ENCODE measurements at places on chromosomes 11 and 22.

- DNase-seq: no peak
Observed at GRCh38 chr11:65489035-65489705, 9.7 kb upstream of the MALAT1 start.

- DNase-seq: no peak
Observed at GRCh38 chr11:9753021-9753420, 89.1 kb downstream of the SWAP70 start.

GRCh38 chr22:19361501-19362103 lies 69.9 kb downstream of the HIRA start:
- DNase-seq: no peak

- DNase-seq: no peak
Observed at GRCh38 chr11:93236741-93237675, 39.2 kb upstream of the SLC36A4 start.

DNA sequence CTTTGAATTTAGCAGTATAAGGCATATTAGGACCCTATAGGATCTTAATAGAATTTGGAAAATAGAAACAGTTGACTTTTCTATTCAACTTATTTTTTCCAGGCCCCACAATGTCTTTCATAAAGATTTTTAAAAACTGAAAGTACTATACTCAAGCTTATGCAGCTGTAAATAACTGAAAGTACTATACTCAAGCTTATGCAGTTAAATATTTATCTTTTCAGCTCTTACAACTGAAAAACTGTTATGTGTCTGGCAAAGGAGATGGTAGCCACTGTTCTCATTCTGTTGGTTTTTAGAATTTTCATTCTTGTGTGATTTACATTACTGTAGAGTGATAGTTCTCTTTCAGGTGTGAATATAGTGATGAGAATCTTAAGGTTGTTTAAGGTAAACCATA lies 16.5 kb downstream of the HIPK3 start:
- no peak for DNase-seq

DNA sequence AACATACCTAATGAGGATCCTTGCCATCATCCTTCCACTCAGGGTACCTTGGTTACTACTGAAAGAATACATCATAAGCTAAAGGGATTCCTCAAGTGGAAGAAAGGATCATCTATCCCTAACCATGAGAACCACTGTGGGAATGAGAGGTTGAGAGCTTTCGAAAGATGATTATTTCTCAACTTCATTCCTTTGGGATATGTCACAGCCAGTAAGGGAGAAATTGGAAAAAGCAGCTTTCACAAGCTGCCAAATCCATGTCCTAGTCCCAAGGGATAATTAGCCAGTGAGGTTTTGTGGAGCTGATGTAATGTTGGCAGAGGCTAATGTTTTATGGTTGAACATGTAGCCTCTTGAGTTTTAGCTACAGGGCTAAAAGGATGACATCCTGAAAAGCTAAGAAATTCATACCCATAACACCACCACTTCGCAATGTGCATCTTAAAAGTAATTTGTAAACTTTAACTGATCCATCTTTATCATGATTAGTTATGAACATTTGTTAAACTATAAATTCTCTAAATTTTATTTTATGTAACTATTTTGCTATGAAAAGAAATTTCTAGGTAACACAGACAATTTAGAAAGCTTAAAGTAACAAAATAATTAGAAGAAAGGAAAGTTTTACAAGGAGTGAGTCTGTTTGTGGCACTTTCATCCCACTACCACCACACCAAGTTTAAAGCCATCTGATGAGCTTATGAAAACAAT lies 123.9 kb downstream of the MRTFA start:
- DNase-seq: no peak

DNA sequence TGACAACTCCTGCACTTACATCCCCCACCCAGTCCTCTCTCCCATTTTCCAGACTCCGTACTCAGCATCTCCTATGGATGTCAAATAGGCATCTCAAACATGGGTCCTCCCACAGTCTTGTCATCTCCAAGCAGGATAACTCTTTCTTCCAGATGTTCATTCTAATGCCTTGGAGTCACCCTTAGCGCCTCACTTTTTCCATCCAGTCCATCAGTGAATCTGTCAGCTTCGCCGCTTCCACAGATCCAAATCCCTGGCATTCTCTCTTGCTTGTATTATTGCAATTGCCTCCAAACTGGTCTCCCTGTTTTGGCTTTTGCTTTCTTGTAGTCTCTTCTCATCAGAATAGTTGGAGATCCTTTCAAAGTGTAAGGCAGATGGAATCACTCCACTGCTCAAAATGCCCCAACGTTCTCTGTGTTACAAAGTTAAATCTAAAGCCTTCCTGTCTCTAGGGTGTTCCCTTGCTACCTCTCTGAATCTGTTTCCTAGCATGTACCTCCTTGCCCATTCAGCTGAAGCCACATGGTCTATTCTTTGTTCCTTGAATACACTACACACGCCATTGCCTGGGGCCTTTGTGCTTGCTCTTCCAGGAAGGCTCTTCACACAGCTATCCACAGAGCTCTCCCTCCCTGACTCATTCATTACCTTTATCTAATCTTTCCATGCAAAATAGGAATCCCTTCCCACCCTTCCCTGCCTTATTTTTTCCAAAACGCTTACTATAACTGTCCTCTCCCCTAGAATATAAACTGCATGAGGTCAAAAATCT lies 64.8 kb downstream of the UBASH3B start:
- DNase-seq: no peak

DNA sequence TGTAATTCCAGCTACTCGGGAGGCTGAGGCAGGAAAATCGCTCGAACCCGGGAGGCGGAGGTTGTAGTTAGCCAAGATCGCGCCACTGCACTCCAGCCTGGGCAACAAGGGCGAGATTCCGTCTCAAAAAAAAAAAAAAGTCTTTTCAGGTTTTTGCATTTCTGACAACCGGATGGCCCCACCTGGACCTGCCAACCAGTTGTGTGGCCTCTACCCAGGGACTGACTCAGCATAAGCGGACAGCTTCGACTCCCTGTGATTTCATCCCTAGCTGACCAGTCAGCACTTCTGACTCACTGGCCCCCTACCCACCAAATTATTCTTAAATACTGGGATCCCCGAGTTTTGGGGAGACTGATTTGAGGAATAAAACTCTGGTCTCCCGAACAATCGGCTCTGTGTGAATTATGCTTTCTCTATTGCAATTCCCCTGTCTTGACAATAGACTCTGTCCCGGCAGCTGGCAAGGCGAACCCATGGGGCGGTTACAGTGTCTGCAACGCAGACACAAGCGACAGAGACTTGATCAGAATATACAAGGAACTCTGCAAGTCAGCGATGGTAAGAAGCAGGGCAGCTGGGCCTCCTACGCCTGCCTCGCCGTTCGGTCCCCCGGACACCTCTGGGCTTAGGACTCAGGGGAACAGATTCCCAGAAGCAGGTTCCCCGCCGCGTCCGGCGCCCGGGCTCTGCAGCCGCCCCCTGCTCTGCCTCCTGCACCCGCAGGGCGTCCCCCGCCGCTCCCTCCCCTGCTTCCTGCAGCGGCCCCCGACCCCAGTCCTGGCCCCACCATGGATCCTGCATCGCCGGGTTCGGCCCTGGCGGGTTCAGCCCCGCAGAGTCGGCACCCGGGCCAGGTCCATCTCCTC lies 741 bp upstream of the TALDO1 start:
- DNase-seq: no peak

DNA sequence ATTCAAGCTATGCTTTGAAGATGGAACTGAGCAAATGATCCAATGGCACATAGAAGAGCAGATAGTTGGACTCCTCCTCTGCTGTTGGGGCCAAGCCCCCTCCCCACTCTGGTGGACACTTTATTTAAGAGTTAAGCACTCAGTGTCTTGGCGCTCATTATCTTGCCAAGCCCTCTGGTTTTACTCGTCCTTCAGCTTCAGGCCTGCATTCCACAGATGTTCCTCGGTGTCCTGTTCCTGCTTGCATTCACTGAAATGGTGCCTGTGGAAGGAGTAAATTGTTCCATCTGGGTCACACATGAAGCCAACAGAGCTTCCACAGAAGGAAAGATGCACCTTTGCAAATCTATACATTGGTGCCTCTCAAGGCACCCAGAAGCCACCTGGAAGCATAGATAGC lies 26.1 kb downstream of the MAML2 start:
- no peak for DNase-seq

GRCh38 chr11:78535027-78535426 lies 39.6 kb downstream of the NARS2 start:
- DNase-seq: no peak

GRCh38 chr11:118882491-118882890 lies 1.2 kb upstream of the CXCR5 start:
- DNase-seq: no peak

DNA sequence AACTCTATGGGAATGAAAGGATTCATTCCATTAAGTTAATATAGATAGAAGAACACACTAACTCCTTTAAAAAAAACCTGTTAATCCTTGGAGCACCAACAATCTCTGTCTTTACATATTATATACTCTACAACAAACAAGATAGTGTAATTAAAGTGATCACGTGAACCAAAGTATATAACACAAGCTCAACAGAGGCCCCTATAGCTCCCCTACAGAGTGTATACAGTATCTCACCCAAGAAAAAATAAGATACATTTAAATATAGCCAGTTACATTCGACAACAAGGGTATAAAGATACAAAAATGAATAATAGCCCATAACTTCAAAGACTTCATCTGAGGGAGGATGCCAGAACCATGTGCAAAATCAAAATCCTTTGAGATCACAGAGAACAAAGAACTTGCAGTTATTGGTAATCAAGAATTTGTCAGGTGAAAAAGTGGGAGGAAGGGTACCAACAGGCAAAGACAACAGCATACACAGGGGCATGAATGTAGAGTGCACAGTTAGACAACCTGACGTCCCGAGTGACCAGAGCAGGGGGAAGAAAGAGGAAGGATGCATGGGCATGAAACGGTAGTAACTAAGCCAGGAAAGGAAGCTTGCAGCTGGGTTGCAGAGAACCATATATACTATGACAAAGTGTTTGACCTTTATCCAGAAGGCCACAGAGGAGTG lies 4.7 kb downstream of the FCHSD2 start:
- no peak for DNase-seq

- no peak for DNase-seq
Observed at GRCh38 chr11:67429722-67430121, 1.4 kb downstream of the RPS6KB2 start.

DNA sequence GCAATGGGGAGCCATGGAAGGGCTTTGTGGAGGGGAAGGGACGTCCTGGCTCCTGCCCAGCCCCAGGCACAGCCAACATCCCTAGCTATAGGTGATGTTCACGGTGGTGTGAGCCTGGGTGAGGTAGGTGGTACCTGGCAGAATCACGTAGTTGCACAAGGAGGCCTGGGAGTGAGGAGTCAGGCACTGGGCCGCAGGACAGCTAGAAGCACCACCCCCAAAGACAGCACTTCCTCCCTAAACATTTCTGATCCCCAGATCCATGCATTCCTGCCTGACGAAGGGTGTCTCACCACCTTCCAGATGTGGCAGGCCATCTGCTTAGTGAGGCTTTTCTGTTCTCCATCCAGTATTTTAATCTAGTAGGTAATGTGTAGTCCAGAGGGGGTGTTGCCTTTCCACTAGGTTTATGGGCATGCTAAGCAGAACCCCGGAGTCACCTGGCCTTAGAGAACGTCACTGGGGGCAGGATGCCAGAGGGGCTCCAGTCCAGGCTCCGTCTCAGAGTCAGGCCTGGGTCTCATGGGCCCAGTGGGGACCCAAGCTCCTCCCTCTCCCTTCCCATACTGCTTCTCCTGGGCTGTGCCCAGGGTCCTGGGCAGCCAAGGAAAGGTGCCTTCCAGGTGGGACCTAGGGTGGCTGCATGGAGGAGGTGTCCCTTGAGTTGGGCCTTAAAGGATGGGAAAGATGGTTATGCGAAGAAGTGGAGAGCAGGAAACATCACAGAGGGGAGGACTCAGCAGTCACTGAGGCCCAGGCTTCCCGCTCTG lies 56.2 kb downstream of the OTOG start:
- DNase-seq: no peak

DNA sequence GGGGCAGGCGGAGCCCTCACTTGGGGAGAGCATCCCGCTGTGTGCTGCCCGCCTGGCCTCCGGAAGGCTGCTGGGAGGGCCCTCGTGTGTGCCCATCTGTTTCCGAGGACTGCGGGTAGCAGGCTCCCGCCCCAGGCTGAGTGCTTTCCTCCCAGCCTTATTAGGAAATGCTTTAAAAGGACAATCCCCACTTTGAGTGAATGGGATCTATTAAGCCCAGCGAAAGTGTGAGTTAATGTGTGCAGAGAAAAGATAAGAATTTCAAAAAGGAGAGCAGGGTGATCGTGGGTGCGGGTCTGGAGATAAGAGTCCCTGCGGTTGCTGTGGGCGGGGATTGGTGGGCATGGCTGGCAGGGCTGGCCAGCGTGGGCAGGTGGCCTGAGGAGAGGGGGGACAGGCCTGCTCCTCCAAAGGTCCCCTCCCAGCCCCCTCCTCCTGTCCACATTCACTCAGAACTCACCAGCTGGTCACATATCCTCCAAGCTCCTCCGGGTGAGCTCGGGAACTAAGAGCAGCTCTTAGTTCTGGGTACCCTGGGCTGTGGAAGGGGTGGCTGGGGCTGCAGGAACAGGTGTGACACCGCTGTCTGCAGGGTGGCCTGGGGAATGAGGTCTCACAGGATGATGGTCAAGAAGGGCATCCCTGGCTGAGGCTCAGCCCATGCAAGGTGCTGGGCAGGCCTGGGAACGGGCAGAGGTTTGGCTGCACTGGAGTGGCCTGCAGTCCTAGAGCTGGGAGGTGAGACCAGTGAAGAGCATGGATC lies 1260.3 kb downstream of the BRD1 start:
- DNase-seq: no peak

DNA sequence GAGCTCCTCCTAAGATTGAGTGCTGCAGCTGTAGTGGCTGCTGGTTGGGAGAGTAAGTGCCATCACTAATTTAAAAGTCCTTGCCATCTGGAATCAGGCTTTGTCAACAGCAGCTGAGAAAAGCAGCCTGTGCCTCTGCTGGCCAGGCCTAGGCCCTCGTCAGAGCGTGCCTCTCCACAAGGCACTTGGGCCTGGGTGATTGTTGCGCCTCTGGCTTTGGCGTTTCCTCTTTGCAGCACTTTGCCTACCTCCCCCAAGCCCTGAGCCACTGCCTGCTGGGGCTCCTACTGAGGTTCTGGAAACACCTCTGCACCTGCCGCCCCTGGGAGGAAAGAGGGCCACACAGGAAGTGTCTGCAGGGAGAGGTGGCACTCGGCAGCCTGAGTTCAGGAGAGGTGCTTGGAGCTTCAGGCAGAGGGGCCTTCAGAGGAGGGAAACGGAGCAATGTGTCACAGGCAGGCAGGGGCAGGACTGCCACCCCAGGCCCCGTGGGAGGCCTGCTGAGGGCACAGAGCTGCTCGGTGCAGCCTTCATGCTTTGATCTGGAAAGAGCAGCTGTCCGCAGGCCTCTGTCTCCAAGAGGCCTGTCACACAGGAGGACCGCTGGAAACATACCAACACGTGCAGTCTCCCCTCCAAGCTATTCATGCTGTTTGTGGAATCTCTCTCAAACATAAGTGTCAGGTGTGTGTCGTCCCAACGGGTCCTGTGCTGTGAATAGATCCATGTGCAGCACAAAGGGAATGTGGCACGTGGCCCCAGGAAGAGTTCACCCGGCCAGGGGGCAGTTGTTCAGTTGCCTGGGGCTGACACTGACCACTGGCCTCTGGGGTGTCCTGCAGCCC lies 61.5 kb upstream of the EMID1 start:
- DNase-seq: no peak

GRCh38 chr11:2369896-2370295 lies 7.2 kb upstream of the CD81 start:
- no peak for DNase-seq

GRCh38 chr11:123451183-123451781 lies 21.2 kb downstream of the GRAMD1B start:
- no peak for DNase-seq
